ENCODE measurements at places on chromosomes 5 and 9.

DNA sequence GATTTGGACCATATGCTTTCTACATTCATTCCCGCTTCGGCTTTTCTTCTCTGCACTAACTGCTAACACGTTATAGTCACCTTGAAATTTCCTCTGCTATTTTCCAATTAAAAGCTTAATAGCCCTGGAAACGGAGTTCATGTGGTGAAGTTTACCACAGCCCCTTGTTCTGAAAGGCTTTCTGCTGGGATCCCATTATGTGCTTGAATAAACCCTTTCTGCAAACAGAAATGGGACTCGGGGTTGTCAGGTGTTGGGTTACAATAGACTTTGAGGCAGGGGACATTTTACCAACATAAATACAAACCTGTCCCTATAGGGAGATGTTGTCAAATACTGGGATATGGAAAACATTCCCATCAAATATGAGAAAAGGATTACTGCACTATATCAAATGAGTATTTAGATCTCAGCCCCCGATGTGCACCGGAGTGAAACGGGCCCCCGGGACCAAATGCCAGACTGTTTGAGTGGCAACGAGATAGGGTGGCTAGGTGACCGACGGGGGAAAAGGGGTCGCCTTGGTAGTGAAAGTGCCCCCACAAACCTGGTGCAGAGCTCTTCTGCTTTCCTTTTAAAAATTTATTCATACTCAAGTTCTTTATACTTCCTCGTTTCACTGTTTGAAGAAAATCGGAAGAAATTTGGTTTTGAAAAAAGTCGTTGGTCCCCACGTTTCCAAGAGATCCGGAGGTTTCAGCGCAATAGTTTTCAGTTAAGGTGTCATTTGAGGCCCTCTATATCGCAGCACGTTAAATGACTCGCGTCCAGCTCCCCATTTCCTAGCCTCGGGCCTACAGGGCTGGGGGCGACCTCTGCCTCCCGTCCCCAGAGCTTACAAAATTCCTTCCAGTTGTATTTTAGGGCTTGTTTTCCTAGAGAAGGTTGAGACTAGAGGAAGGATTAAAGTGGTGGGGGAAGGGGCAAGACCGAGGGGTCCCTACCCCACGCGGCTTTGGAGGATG is 2.1 kb upstream of the DMRT3 start:
- no peak for DNase-seq

- DNase-seq: no peak
Measured at GRCh38 chr5:16497546-16497945, 31.9 kb upstream of the ZNF622 start.

GRCh38 chr5:149323210-149323609 is 22.1 kb upstream of the GRPEL2 start:
- no peak for DNase-seq

- no peak for DNase-seq
Measured at GRCh38 chr5:88049737-88050136, 218.9 kb downstream of the TMEM161B start.

DNA sequence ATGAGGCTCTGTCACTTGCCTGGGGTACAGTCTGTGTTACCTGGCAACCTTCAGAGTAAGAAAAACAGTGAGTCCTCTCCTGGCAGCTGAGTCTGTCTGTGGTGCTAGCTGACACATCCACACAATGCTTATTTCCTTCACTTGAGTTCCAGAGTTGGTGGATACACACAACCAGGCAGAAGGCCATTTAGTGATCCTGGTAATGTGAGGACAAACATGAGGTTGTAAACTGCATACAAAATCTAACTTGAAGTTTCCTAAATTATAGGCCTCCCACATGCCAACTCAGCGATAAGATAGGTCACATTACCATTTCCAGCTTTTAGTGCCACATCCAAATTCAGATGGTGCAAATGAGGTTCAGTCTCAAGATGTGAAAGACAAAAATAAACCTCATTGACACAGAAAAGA is 125.5 kb downstream of the DCP2 start:
- no peak for DNase-seq

DNA sequence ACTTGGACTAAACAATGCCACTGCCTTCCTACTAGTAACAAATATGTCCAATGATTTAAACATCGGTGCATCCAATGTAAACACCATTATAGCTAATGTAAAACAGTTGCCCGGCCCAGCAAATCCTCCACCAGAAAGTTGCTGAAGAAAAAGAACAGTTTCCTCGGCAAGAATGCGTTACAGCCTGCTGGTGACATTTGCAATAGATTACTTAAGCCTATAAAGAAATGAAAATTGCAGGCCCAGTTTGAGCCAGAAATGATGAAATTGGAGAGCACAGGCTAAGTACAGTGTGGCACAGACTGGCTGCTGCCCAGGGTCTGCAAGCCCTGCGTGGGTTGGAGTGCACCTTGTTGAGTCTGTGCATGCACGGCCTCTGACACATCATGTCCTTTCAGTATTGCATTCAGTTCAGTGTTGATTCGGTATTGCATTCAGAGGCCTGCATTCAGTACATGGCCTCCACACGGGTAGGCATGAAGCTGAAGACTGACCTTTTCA is 406.0 kb upstream of the KLF4 start:
- DNase-seq: no peak

DNA sequence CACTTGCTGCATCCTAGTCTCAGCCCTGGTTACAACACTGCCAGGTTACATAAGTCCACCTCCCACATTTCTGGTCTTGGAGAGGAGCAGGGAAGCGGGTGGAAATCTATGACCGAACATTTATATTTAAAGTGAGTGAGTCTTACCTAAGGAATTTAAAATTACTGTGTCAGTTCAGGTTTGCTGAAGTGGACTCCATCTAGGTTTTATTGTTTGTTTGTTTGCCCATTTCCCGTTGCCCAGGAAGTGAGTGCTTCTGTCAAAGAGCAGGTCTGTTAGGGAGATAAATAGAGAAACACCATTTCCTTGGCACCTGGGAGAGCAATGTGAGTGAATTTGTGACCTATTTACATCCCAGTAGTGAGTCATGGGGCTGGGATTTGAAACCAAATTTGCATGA is 179.5 kb downstream of the KIF4B start:
- DNase-seq: no peak

GRCh38 chr9:115957585-115957984 is 196.0 kb upstream of the PAPPA start:
- no peak for DNase-seq

DNA sequence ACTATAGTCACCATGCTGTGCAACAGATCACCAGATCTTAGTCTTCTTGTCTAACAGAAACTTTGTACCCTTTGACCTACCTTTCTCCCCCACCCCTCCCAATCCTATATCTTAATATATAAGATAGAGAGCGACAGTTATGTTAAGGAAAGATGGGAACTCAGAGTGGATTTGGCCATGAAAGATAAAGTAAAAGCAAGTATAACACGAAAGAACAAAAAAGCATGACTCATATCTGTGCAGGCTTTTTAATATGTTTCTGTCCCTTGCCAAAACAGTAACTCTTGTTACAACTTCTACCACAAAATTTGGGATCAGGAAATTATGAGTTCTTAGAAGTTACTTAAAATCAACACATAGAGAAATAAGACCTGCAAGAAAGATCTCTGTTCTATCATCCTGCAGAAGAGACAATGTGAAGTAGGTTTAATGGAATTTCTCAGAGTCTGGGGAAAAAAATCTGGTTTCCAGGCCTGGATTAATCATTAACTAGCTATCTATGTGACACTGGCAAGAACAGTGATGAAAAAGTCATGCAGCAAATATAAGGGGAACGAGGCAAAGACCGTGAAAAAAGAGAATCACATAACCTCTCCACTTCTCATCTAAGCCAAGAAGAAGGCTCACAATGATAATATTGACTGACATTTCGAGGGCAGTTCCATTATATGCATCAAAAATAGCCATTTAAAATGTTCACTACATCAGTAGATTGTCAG is 18.6 kb downstream of the BAAT start:
- no peak for DNase-seq

GRCh38 chr5:149759986-149760853 is 30.1 kb downstream of the PPARGC1B start:
- DNase-seq: no peak

GRCh38 chr9:110217656-110218099 is 9.7 kb upstream of the C9orf152 start:
- DNase-seq: no peak

- no peak for DNase-seq
Measured at GRCh38 chr5:16666883-16667398, 50.1 kb upstream of the RETREG1 start.

GRCh38 chr5:180684623-180685161 is 35.3 kb upstream of the FLT4 start:
- DNase-seq: no peak

DNA sequence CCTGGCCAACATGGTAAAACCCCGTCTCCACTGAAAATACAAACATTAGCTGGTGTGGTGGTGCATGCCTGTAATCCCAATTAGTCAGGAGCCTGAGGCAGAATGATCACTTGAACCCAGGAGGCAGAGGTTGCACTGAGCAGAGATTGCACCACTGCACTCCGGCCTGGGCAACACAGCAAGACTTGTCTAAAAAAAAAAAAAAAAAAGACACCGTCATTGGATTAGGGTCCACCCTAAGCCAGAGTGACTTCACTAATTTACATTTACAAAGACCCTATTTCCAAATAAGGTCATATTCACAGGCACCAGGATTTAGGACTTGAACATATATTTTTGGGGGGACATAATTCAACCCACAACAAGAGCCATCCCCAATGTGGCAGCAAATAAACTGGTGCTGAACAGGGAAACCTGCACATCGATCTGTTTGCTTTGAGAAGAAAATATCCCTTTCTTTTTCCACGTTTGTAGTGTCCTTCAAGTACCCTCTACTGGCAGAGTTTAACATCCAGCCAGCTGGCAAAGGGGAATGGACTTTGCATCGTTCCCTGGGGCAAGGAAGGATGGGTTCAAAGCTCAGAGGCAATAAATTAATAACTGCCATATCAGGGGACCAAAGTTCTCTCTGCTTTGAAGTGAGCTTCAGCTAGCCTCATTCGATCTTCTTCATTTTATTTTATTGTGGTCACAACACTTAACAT is 3.7 kb upstream of the DNAJC25 start:
- no peak for DNase-seq

DNA sequence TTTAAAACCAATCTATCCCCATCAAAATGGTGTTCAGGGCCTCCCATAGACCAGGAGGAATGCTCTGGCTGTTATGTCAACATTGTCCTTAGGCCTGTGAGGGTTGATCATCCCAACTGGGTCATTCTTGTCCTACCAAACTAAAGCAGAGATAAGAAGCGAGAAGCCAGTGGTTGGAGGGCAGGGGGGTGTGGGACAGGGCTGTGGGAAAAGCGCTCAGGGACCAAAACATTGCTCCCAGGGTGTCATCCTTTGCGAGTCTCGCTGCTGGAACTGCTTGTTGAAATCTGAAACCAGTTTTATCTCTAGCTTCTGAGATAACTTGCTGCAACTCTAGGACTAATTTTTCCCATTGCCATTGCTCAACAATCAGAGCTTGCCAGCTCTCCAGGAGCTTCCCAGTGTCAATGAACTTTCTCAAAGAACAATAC is 48.1 kb downstream of the SPATA31C2 start:
- no peak for DNase-seq

DNA sequence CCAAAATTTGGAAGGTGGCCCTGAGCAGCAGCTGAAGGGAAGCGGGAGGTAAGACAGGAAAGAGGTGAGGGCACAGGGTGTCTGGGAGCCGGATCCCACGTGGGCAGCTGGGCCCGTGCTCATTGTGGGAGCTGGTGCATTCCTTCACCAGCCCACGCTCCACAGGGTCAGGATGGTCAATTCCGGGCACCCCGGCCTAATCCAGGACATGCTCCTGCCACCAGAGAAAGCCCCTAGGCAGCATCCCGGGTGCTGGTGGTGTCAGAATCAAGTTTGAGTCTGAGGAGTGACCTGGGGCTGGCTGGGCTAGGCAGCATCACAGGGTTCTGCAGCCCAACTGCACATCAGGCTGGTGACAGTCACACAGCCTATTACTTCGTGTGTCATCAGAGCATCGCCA is 7.1 kb upstream of the PDCD6 start:
- DNase-seq: no peak

- no peak for DNase-seq
Measured at GRCh38 chr5:179497636-179498340, 52.6 kb upstream of the RUFY1 start.

DNA sequence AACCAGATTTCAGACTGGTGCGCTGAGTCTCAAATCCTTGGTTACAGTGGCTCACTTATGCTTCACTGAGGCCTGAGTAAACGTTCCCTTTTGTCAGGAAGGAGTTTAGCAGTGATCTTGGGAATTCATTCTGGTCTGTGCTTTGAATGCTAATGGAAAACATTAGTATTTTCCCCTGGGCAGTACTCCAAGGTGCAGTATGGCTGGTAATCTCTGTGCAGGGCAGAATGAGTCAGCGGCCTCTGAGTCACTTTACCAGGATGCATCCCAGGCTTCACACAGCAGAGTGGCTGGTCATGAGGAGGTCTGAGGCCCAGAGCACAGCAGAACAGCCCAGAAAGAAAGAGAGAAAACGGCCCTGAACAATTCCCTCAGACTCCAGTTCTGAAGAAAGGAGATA is 54.0 kb downstream of the PCA3 start:
- DNase-seq: peak; percentile 31

GRCh38 chr9:93121316-93122241 is 12.5 kb downstream of the NINJ1 start:
- no peak for DNase-seq

- DNase-seq: no peak
Measured at GRCh38 chr9:132312873-132313272, 41.9 kb downstream of the SETX start.

DNA sequence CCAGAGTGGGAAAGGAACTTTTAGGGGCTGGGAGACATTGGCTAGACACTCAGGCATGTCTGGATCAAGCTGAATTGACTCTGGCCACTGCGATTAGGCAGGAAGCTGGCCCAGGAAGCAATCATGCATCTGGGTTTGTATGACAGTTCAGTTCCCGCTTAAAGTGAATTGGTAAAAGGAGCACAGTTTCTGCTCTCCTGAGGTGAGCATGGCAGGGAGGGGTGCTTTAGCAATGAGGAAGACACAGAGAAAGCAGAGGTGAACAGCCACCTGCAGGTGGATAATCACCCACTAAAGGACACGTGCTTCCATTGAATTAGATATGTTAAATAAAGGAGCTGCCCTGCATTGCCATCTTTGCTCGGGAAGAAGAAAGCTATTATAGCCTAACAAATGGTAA is 248.1 kb upstream of the MAP3K1 start:
- DNase-seq: no peak
